ENCODE measurements at places on chromosomes 1 and 21.

- DNase-seq: no peak
Measured at GRCh38 chr1:229452956-229453801, 19.3 kb upstream of the ACTA1 start.

GRCh38 chr1:10867138-10867721 is 70.8 kb upstream of the CASZ1 start:
- peak; percentile 25 for DNase-seq

DNA sequence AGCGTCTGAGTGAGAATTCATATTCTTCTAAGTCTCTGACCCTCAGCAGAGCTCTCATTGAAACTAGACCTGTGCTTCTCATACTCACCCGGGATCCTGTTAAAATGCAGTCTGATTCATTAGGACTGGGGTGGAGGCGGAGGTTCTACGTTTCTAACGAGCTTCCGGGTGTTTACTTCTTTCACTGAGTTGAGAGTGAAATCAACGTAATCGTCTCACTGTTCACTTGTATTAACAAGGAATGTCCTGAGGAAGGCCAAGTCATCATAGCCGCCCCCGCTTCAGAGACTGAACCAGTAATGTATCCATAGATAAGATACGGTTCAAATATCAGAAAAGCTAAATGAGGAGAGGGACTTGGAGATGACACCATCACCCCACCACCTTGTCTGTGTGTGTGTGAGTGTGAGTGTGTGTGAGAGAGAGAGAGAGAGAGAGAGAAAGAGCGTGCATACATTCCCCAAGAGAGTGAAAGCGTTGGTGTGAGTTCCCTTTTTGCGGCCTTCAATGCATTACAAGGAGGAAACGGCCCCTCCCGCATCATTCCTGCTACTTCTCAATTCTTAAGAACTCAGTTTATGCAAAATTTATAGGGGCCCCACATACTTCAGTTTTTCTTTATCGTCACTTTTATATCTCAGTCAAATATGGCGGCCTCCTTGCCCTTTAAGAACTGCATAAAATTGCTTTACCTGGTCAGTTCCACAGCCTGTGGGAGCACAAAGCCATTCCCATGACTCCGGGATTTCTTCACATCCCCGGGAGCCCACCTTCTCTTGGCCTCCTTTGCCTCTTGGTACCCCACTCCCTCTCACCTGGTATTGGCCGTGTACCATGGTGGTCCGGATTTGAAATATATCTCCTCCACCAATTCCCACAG is 19.8 kb downstream of the KMO start:
- DNase-seq: peak; percentile 96

- peak; percentile 29 for DNase-seq
Measured at GRCh38 chr1:89125240-89125912, 538 bp downstream of the GBP2 start.

- no peak for DNase-seq
Measured at GRCh38 chr21:46111193-46111571, 13.3 kb downstream of the COL6A2 start.

DNA sequence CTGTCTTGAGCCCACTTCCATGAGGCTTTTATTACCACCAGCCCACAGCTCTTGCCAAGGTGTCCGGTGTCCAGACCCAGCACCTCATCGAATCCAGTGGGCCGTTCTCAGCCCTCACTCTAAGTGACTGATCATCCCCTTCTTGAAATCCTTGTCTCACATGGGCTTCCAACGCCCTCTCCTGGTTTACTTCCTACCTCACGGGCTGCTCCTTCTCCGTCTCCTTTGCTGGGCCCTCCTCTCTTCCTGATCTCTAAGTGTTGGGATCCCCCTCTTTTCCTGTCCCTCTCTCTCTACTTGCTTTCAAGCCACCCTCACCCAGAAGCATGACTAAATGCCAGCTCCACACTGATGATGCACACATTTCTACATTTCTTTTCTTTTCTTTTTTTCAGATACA is 9.0 kb upstream of the RHBG start:
- DNase-seq: no peak

GRCh38 chr1:117467336-117467735 is 100.1 kb downstream of the MAN1A2 start:
- DNase-seq: no peak

DNA sequence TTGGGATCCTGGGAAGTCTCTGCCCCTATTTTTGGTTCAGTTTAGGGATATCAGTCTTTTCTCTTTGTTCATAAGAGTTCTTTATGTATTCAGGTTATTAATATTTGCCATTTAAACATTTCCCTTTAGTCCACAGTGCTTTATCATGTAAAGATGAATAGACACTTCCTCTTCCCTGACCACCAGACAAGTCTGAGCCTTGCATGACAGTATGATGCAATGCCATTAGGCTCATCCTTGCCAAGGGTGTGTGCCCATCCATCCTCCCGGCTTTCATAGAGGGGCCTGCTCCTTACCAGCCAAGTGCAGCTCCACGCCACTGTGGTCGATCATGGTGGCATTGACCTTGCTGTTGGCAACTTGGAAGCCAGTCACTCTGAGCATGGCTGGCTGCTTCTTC is 52.1 kb downstream of the ZSCAN20 start:
- DNase-seq: no peak

DNA sequence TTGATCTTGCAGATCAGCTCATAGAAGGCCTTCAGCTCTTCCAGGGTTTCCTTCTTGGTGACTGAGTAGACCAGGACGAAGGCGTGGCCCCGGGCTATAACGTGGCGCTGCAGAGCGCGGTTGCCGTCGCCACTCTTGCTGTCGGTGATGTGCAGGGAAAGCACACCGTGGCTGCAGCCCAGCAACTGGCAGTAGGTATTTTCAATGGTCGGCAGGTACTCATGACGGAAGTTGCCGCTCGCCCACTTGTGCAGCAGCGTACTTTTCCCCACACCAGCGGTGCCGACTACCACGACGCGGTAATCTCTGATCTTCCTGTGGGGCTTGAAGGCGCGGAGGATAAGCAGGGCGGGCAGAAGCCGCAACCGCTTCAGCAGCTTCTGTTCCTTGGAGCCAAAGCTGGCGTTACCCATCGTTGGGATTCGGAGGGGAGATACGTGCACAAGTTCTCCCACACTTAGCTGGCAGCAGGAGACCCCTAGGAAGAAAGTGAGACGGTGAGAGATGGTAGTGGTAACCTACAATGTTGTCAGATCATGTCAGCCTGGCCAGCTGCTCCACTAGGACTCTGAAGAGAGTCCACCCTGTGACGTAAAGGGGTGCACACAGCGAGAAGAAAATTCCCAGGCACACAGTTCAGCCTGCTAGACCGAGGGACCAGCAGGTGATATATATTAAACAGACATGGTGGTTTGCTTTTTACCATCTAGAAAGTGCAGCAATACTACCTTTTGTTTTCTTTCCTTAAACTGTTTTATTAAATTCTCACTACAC is 3.4 kb downstream of the DIRAS3 start:
- DNase-seq: no peak

GRCh38 chr1:59696421-59697115 is 118.2 kb upstream of the HOOK1 start:
- peak; percentile 70 for DNase-seq

- no peak for DNase-seq
Measured at GRCh38 chr1:166947398-166948043, 27.8 kb downstream of the ILDR2 start.

DNA sequence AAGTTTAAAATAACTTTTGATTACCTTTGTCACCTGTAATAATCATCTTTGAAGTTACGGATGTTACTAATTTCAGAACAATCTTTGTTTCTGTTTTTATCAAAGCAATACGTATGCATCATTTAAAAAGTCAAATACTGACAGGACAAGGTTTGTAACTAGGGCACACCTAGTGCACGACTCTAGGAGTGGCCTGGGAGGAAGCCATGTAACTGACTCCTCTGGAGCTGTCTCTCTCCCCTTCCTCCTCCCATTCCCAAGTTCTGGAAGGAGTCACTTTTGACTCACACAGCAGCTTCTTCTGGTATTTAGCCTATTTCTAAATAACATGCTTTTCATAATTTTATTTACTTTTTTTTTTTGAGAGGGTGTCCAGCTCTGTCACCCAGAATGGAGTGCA is 11.8 kb upstream of the RAP1GAP start:
- no peak for DNase-seq

GRCh38 chr1:23619299-23620188 is 60.2 kb upstream of the ID3 start:
- no peak for DNase-seq

DNA sequence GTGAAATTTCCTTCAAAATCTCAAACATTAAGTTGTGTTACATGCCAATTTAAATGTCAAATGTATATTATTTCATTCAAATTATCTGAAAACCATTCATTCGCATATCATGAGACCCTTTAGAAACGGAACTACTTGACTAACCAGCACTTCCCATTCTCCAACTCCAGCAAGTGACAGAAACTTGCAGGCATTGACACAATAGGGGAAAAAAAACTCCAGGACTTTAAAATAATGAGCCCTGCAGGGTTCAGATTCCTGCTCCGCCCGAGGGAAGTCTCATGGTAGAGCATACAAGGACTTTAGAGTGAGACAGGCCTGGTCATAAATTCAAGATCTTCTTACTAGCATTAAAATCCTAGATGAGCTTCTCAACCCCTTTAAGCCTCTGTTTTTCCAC is 138.9 kb downstream of the NR5A2 start:
- DNase-seq: no peak

DNA sequence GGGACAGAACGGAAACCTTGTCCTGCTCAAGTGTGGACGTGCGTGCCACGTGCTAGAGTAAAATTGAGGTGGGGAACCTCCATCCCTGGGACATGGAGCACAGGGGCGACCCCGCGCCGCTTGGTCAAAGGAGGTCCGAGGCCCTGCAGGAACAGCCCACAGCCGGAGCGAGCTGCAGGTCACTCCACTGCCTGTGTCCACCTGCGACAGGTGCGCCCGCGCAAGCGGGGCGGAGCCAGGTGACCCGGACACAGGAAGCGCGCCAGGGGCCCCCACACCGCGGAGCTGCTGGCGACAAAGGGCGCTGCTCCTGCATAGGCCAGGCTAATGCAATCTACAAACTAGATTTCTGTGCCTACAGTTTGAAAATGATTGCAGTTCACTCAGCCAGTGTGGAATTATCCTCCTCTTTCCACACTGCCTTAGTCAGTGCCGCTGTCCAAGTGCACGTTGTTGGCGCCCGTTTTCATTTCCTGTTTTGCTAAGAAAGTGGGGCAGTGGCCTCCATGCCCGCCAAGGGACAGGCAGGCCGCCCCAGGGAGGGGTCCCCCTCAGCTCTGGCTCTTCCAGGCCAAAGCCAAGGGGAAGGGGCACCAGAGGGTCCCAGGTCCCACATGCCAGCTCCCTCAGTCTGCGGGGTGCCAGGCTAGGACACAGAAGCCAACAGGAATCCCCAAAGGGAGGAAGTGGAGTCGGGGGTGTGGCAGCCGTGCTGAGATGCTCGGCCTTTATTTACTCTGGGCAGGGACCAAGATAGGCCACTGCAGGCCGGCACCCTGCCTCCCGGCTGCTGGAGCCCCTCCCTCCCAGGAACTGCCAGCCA is 4.3 kb upstream of the NADK start:
- DNase-seq: peak; percentile 81

DNA sequence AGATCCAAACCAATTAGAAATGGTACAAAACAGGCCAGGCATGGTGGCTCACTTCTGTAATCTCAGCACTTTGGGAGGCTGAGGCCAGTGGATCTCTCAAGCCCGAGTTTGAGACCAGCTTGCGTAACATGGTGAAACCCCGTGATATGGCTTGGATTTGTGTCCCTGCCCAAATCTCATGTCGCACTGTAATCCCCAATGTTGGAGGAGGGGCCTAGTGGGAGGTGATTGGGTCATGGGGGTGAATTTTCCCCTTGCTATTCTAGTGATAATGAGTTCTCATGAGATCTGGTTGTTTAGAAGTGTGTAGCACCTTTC is 7.0 kb upstream of the VASH2 start:
- no peak for DNase-seq

DNA sequence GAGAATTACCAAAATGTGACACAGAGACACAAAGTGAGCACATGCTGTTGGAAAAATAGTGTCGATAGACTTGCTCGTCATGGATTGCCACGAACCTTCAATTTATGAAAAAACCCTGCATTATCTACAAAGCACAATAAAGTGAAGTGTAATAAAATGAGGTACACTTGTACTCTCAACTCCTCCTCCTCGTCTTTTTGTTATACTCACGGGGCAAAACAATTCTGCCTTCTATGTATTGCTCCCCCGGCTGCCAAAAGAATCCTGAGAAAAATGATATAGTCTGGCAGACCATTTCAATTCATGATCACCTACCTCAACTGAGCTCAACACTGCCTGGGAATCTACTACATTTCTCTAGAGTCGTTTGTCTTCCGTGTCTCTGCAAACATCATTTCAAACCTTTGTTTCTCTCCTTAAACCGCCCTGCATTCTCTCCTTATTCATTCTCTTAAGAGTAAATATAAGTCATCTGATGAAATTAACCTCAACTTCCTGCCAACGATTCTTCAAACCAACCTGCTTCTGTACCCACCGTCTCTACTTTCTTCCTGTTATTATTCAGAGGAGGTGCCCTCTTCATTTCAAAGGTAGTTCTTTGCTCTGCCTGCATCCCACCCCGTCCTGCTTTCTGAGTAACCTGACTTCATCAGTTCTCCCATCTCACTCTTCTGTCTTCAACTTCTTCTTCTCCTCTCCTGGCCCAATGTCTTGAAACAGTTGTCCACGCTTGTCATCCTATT is 12.9 kb upstream of the IL19 start:
- DNase-seq: no peak

DNA sequence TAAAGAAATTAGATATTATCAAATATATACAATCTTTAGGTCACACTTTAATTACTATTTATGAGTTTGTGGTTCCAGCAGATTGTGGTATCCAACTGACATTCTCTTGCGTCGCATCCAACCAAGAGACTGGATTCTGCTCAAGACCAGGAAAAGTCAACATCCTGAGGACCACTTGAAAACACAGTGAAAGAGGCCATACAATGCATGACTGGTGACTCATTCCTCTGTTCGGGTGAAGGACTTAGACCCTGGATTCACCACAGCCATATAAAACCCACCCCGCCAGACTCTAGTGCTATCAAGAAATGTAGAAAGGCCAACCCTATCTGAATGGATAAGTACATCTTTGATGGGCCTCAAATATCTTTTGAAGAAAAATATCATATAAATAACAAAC is 14.5 kb upstream of the CFHR4 start:
- no peak for DNase-seq

- peak; percentile 84 for DNase-seq
Measured at GRCh38 chr1:2585318-2586092, 1.1 kb upstream of the PRXL2B start.

GRCh38 chr1:212311836-212312497 is 26.8 kb downstream of the PPP2R5A start:
- no peak for DNase-seq

GRCh38 chr1:34864759-34865158 is 5.2 kb upstream of the SMIM12 start:
- DNase-seq: no peak
